NB4 (cell line): ENCODE measurements at places on chromosomes 2 and 18.

DNA sequence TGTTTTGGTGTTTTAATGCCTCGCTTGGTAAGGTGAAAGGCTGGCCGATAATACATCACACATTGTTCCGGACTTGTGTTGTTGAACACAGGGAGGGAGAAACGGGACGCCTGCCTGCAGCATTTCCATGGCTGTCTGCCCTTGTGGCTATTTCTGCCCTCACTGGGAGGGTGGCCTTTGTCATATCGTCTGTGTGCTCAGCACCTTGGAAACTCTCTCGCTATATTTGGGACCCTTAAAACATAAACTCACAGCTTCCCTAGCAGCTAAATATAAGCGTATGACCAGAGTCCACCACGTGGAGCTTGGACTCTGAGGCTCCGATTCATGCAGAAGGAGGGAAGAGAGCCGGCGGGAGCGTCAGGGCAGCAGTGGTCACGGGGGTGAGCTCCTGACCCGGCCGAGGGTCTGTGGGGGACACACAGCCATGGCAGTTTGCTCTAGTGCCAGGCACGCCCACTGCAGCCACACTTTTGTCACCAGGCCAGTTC lies 111.7 kb downstream of the SH3BP4 start:
- no peak for DNase-seq

- no peak for DNase-seq
Measured at GRCh38 chr2:121118951-121119350, 166.1 kb downstream of the TFCP2L1 start.

- DNase-seq: no peak
Measured at GRCh38 chr2:74942263-74942662, 16.2 kb upstream of the POLE4 start.

DNA sequence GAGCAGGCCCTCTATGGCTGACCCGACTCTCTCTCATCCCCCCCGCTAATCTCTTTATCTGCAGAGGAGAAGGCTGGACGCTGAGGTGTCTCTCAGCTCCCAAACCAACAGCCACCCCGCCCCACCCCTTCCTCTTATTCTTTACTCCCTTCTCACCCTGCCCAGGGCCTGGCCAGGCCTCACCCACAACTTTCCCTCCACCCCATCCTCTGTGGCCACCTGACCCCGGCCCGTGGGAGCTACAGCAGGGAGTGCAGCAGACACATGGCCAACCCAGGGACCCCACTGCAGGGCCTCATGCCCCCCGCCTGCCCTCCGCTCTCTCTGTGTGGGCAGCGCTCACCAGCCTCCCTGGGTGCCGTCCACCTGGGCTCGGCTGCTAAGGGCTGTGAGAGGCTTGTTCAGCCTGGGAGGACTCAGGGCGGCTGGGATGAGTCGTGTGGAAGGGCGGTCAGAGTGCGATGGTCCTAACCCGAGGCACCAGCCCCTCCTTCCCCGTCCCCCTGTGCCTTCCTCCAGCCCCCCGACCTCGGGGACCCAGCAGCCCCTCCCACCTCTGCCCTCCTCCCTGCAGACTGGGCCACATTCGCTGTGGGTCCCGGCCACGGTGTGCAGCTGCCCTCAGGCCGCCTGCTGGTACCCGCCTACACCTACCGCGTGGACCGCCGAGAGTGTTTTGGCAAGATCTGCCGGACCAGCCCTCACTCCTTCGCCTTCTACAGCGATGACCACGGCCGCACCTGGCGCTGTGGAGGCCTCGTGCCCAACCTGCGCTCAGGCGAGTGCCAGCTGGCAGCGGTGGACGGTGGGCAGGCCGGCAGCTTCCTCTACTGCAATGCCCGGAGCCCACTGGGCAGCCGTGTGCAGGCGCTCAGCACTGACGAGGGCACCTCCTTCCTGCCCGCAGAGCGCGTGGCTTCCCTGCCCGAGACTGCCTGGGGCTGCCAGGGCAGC lies 6.8 kb downstream of the NEU4 start:
- peak; percentile 17 for DNase-seq

DNA sequence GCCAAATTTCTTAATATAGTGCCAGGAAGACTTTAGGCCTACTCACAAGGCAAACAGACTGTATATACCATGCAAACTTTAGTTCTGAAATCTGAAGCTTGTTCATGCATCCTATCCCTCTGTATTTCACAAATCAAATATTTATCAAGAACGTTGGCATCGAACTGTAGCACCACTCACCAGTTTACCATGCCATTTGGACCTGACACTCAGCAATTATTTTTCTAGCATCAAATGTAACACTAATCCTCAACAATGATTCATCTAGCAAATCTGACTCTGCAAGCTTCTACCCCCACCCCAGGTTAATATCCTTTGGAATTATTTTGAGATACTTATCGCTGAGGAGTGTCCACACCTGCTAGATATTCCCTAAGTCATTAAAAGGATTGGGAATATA lies 1506.6 kb downstream of the LRP1B start:
- DNase-seq: no peak

- DNase-seq: no peak
Measured at GRCh38 chr2:6993936-6994335, 76.7 kb downstream of the RNF144A start.

- no peak for DNase-seq
Measured at GRCh38 chr2:60948161-60948560, 66.8 kb downstream of the REL start.

- no peak for DNase-seq
Measured at GRCh38 chr2:47945046-47945781, 38.9 kb upstream of the FBXO11 start.

GRCh38 chr2:143705108-143705707 lies 576.0 kb downstream of the ARHGAP15 start:
- DNase-seq: peak; percentile 61

DNA sequence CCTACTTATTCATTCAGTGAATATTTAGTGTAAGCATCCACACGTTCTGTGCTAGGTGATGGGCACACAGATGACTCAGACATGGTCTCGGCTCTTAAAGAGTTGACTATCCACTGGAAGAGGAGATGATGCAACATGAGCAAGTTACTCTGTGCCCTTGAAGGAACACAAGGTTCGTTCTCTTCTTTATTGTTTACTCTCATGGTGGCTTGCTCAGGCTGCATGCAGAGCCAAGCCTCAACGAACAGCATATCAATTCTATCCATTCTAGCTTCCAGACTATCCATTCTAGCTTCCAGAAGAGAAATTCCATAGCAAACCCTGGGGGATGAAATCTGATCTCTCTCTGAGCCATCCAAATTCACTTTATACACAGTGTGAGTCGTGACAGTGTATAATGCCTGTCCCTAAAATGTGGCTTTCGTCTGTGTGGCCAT lies 68.1 kb upstream of the CTAGE1 start:
- DNase-seq: no peak

DNA sequence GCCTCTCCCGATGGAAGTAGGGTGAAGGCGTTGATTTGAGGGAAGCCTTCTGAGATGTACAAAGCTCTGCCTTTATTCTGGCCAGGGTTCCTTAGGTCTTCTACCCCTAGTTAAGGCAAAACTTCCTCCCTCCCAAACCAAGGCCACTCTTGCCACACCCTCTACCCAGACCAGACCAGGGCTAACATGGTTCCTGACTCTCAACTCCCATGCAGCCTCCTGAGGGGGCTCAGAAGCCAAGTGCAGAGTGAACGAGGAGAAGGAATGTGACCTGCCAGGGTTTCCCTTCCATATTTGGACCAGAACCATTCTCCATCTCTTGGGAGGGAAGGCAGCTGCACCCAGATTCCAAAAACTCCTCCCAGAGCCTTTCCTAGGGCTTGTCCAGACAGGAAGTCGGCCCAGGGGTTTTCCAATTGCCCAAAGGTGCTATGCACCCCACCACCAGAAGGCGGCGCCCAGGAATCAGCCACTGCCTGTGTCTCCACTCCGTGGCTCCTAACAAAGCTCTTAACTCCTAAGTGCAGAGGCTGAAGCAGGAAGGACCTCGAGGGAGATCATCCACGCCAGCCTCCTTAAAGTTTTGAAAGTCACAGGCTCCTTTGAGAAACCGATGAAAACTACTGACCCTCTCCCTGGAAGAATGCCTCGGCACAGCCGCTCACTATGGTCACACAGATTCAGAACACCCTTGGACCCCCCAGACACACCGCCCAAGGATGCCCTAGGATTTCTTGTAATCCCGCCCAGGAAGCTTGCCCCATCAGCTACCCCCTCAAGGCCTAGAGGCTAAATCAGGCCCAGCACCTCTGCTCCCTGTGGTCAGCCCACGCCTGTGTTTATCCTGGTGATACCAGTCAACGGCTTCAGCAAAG lies 157.8 kb downstream of the SMAD2 start:
- DNase-seq: peak; percentile 68

- DNase-seq: peak; percentile 54
Measured at GRCh38 chr2:37575780-37576179, 95.7 kb downstream of the CDC42EP3 start.

GRCh38 chr18:54086046-54086802 lies 138.2 kb downstream of the MBD2 start:
- DNase-seq: peak; percentile 85

DNA sequence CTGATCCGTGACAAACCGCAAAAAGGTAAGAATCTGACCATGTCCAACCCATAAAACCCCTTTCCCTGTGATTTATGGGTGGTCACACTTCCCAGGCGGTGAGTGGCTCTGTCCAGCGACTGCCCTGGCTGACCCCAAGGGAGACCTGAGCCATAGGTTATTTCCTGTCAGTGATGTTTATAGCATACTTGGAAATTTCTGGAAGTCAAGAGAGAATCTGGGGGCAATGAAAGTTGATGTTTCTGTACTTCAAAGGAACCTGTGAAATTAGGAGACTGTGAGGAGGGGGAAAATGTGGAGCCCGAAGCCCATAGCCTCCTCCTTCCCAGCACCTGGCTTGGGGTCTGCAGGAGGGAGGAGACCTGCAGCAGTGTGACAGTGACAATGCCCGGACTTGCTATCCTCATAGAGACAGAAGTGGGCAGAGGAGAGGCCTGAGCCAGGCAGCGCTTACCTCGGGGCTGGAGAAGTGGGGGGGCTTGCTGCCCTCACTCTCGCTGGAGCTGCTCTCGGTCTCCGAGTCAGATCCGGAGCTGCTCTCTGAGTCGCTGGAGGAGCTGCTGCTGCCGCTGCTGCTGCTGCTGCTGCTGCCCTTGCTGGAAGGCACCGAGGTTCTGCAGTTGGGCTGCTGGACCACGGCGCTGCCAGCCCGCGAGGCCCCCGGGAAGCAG lies 111.3 kb upstream of the REV1 start:
- no peak for DNase-seq

DNA sequence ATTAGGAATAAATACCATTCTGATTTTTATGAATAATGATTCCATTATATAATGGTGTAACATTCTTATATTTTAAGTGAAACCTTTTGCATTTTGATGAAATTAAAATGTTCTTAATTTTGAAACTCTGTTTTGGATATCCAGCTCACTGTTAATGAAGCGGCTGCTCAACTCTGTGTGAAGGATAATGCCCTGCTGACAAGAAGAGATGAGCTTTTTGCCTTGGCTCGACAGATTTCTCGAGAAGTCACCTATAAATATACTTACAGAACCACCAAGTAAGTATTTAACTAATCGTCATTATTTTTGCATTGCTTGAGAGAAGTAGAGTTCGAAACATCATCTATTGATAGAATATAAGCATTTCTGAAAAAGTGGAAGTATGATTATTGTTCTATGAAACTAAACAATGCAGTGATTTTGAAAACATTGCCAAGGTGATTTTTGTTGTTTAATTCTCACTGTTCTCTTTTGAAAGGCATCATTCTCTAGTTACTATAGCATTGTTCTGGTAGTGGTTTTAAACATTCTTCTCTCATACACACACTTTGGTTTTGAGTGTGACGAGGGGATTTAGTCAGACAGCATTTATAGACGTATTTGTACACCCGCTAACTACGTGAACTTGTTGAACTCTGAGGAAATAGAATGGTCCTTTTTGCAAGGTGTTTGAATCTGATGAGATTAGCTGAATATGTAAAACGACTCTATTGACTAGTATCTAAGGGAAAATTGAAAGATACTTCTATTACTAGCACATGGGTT lies 21.5 kb downstream of the NAB1 start:
- DNase-seq: no peak

DNA sequence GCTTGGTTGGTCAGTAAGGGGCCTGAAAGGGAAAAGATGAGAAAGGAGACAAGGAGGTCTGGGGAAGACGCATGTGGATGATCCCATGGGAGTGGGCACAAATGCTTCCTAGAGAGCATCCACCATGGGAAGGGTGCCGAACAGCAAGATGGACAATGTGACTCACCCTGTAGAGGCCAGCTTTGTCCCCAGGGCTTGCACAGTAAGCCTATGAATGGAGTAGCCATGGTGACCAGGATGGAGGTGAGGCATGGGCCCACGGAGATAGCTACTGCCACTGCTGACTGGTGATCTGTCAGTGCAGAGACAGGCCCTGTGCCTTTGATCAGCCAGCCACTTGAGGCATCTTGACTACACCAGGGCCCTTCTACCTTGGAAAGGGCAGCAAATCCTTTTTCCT lies 172.6 kb downstream of the HAUS1 start:
- no peak for DNase-seq

DNA sequence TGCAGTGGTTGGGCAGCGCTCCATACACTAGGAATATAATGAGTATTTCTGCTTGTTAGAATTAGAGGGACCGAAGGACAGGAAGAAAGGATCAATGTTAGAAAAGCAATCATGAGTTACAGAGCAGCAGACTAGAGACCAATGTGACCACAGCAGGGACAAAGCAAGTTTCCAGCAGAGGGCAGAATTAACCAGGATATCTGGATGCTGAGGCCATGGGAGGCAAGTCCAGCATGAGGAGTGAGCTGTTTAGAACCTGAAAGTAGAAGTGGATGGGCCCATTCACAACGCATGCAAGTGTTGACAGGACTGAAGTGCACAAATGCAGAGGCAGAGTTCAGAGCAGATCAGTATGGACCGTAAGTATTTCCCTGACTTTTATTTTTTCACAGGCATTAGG lies 910.4 kb upstream of the GYPC start:
- DNase-seq: peak; percentile 60
